ENCODE measurements at places on chromosomes 11 and 22.
A peak's percentile ranks its signal among the peaks of the same experiment; 100 is the strongest.

DNA sequence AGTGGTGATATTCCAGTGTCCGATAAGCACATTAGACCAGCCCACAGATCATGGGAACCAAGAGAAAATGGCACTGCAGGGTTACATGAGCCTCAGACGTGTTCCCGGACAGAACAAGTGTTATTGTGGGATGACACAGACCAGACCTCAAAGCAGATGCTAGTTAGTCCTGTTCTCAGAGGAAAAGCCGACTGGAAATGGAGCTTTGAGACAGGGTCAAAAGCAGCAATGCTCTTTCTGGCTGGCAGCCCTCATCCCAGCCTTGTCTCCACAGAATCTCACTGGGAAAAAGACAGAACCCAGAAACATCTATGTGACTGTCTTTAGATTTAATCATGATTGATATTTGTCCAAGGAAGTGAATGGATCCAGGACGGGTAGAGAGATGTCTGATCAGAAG, 506.8 kb downstream of the INSC start:
- no peak for DNase-seq

DNA sequence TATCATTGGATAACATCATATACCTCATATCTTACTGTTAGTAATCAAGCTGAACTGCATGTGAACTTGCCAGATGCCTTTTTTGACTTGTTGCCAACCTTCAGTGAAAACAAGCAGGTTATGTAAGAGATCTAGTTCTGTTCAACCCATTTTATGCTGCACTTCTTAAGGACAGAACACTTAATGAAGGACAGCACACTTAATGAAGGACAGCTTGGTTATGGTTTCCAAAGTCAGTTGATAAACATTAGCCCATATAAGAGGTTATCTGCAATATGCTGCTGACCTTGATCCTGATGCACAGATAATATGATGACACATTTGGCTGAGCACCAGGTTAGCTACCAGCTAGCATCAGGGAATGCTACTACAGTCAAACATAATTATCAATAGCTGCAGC, 358.7 kb upstream of the PDGFD start:
- no peak for DNase-seq

GRCh38 chr11:69598147-69598546, 42.8 kb upstream of the CCND1 start:
- DNase-seq = no peak

DNA sequence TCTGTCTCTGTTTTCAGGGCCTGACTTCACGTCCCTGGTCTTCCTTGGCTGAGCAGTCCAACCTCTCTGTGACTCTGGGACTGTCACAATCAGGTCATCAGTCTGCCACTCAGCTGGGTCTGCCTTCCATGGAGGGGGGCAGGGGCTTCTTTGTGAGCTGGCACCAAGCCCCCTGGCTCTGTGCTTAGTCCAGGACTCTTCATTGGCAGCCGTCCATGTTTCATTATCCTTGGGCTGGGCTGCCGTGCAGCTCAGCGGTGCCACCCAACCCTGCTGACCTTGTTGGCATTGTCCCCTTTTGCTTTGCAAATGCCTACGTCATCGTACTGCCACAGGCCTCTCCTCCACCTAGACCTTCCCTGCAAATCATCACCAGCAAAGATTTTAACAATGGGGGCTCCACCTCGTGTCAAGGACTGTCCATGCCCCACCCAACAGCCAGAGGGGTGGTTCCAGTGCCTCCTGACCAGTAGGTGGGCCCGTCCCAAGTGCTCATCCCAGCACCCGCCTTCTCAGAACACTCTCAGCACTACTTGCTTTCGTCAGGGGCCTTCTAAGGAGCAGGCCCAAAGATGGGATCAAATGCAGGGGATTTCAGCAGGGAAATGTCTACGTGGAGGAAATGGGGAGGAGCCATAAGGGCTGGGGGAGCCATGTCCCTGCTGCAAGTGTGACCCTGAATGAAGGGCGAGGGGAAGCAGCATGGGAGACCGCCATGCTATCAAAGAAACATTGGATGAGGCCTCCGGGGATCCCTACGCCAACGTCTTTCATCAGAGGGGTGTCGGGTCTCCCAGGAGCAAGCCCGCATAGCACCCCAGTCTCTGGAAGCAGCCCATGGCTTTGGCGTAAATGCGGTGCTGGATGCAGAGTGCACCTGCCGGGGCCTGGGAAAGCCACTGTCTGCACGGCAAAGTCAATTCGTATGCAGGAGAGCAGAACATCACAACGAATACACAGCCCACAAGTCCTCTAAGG, 18.2 kb downstream of the KRTAP5-6 start:
- no peak for DNase-seq

GRCh38 chr11:12016246-12016645, 7.8 kb upstream of the DKK3 start:
- DNase-seq = no peak

DNA sequence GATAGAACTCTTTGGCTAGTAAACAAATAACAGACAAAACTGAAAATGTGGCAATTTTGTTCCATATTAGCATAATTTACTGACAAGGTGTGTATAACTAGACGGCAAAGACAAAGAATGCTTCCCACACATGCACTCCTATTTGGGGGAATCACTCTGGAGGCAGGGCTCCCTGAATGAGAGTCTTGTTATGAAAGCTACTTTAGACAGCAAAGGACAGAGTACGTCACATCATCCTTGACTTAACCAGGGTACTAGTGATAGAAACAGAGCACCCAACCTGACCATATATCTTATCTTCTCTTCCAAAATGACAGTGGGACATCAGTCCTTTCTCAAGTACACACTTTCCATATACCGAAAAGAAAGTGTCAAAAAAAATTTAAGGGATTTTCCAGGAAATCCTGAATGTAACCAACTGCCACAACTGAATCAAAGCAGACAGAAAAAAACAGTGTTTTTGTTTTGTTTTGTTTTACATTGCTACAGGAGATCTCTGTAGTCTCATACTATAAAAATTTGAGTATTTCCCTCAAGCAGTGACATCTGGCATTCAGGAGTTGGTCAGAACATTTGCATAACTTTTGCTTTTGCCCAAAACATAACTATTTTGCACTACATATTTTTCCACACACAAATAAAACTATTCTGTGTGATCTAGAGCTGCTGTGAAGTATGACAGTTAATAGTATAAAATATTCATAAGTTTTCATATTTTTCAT, 98.9 kb downstream of the ARHGAP20 start:
- no peak for DNase-seq

DNA sequence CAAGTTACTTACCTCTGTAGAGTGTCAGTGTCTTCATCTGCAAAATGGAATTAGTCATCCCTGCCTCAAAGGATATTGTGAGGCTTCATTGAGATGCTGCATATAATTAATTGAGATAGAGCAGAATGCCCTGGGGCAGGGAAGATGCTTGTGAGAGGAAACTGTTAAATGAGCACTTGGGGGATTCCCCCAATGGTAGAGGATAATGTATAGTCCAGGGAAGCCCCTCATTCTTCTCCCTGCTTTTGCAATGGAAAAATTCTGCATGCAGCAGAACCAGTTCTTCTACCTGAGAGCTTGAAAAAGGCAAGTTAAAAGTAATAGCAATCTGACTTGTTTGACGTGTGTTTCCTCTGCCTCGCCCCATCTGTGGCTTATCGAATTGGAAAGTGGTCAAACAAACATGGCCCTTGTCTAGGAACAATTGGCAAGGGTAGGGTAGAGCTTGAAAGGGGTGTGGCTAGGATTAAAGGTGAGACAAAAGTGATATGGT, 90.9 kb downstream of the NAV2 start:
- DNase-seq = no peak

DNA sequence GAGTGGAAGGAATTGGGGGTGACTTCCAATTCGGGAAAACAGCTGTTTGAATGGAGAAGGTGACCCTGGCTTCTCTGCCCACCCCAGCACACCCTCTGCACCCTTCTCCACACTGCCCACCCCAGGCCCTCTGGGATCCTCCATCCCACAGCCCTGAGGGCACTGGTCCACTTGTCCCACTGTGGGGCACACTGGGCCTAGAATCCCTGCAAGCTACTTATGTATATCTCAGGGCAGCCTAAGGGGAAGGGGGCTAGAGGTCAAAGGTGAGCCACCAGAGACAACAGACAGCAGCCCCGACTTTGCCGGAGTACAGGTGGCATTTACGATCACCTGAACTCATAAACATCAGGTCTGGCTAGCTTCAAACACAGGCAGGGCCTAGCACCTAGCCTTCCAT, 673 bp upstream of the SCUBE2 start:
- DNase-seq = no peak

DNA sequence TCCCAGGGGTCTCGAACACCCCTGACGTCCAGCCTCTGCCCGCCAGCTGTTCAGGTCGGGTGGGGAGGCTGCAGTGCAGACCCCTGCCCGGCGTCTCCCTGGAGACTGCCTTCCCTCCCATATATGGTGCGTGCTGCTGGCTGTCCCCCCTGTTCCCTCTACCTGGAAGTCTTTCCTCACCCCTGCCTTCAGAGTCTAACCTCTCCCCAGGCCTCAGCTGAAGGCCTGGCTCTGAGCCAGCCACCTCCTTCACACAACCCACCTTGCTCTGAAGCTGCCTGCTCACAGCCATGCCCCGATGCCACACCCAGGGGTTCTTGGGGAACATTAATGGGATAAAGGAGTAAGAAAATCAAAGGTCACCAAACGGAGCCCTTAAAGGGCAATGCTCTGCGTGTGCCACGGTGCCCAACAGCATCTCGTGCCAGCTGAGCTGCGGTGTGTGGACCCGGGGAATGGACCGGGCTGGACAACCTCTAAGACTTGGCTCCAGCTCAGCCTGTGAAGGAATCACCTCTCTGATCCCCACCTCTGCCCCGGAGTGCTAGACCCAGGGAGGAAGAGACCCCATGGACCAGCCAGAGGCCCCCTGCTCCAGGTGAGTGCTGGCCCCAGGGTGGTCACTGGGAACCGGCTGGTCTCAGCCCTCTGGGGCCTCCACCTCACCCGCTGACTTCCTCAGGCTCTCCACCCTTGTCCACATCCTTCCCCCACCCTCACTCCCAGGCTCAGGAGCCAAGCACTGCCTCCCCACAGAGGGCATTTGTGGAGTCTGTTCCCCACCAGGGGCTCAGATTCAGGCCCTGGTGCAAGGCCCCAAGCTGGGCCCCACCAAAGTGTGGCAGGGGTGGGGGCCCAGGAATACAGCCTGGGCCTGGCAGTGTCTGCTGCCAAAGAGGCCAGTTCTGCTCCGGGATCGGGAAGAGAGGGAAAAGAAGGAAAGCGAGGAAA, at the start of gene NLRP6:
Gene NLRP6, plus strand, starts transcription at position 407 of the 951 bp plus-strand sequence. Its CDS starts 163 bp downstream, at position 570.
- peak; percentile 17 for DNase-seq

DNA sequence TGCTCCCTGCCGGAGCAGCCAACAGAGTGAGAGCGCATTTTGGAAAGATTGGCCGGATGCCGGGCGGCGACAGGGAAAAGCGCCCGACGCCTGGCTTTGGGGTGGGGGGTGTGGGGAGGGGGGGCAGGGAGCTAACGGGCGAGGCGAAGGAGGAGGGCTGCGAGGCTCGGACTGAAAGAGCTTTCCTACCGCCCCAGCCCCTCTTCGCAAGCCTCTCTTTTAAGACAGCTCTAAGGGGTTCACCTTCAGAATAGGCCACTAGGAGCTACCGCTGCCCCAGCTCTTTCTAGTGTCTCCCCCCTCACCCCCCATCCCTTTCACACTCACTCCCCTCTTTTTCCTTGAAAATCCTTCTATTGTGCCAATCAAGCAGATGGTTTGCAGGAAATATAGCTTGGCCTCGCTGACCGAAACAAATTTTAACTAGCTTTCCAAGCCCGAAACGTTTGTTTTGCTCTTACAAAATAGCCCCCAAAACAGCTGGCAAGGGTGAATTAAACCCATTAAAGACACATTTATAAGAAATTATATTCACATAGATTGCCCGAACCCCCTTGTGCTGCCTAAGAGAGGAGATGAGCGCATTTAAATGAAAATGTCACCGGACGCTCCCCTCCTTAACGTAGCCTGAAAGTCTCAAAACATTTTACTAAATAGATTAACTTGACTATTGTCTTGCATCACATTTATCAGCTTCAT, 3.7 kb upstream of the DBX1 start:
- no peak for DNase-seq

DNA sequence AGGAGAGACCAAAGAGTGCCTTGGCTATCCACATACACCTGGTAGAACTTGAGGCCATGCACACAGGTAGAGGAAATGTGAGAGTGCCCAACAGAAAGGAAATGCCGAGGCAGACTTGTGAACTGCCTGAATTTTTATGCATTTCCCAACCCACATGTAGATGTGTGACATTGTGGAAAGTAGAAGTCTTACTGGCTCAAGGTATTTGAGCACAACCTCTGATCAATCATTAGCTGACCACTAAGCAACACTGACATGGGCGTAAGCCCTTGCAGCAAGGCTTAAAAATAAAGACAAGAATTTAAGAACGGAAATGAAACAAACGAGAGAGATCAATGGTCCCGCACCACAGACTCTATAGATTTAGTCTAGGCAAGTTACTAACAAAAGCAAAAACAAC, 62.6 kb downstream of the POLD3 start:
- DNase-seq = no peak

DNA sequence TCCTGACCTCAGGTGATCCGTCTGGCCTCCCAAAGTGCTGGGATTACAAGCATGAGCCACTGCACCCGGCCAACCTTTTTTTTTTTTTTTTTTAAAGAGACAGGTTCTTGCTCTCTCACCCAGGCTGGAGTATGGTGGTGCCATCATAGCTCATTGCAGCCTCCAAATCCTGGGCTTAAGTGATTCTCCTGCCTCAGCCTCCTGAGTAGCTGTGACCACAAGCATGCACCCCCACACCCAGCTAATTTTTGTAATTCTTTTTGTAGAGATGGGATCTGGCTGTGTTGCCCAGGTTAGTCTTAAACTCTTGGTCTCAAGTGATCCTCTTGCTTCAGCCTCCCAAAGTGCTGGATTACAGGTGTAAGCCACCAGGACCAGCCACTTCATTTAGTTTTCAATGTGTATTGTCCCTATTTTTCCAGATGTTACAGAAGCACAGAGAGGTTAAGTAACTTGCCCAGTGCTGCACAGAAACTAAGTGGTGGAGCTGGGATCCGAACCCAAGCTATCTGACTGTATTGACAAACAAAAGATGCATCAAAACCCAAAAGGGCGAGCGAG, 55.6 kb upstream of the GRK3 start:
- DNase-seq = no peak

GRCh38 chr11:2516276-2517015, 71.6 kb downstream of the KCNQ1 start:
- peak; percentile 3 for DNase-seq

- peak; percentile 72 for DNase-seq
These were observed 26.5 kb upstream of the SCARF2 start for GRCh38 chr22:20464096-20464614.

DNA sequence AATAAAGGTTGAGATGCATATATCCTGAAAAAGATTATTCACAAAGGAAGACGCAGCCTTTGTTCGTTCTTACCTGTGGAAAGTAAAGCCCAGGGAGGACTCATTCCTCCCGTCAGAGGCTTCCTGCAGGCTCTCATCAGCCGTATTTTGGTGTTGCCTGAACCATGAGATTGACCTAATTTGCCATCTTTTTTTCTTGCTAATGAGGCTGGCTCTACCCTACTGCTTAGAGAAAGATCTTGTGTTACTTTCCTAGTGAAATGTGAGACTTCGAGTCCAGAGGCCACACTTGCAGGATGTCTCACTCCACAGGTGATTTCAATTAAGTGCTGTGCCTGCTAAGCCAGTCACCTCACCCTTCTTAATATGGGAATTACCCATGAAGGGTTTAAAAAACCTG, 269.9 kb downstream of the NTM start:
- DNase-seq = no peak

- DNase-seq = no peak
These were observed 106.0 kb upstream of the TIMP3 start for GRCh38 chr22:32695451-32695891.

GRCh38 chr11:90757849-90758494, 535.1 kb upstream of the CHORDC1 start:
- DNase-seq = no peak

GRCh38 chr11:66107600-66108510, 37.8 kb downstream of the PACS1 start:
- DNase-seq = no peak

- DNase-seq = peak; percentile 44
These were observed 158.7 kb downstream of the RAB38 start for GRCh38 chr11:88016392-88017170.
